Stimulated activated CD8-positive, alpha-beta memory T cell treated with anti-CD3 and anti-CD28 coated beads, Interleukin-4, amount 100 ng/mL, for 1 hour (primary cell): ENCODE measurements at places on chromosomes 6 and 20.

- DNase-seq = no peak
These were observed 462 bp upstream of the SLC35B3 start for GRCh38 chr6:8435845-8436168.

- no peak for DNase-seq
These were observed 149.3 kb upstream of the STXBP5 start for GRCh38 chr6:147054871-147055270.

DNA sequence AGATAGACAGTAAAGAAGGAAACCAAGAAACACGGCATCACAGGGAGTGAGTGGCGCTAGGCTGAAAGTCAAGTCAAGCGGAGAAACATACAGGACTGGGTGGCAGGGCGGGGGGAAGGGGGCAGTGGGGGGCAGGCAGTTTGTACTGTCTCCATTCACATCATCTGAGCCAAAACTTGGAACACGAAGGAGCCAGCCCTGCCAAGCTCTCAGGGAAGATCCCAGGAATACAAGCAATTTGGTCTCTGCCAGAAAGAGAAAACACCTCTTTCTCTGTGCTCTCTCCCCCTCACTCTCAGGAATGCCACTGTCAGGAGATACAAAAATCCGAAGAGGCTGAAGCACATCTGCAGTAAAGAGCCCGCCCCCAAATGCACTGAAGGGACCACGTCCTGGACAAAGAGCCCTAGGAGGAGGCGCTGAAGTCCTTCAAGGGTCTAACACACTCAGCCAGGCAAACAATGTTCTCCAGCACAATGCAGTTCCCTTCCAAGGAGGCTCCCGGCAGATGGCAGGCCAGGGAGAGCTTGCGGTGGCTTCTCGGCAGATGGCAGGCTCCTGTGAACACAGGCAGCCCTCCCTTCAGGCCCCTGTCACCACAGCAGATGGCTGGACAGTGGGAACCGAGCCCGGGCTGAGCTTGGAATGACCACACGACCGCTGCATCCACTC lies 90.0 kb downstream of the ATP9A start:
- no peak for DNase-seq

DNA sequence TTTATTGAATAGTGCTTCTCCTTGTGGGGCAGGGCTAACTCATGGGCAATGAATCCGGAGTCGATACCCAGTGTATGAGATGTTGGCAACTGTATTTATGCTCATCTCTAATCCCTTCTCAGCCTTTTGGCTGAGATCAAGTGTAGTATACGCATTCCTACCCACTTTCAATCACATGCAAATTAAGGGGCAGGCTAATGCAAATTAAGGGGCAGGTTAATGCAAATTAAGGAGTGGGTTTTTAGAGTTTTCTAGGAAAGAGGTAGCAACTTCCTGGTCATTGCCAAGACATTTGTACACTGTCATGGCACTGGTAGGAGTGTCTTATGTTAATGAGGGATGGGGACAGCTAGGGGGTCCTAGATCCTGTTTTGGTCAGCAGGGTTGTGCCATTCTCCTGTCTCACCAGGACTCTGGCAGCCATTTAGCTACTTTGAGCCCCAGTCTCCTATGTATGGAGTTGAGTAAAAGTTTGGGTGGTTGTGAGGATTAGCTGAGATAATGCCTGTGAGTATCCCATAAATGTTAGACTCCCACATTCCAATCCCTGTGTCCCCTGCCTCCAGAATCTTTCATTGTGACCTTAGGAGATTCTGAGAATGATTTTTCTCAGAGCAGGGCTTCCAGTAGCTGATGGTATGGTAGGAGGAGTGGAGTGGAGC lies at the start of gene CNBD2:
CNBD2 (plus strand) TSS at position 612 of the 662 bp plus-strand sequence. CDS start 173 bp downstream, outside the sequence.
- DNase-seq = no peak

GRCh38 chr6:139172567-139172966 lies 37.7 kb downstream of the HECA start:
- DNase-seq = no peak

- no peak for DNase-seq
These were observed 899.6 kb upstream of the SLC35B3 start for GRCh38 chr6:9334979-9335378.

DNA sequence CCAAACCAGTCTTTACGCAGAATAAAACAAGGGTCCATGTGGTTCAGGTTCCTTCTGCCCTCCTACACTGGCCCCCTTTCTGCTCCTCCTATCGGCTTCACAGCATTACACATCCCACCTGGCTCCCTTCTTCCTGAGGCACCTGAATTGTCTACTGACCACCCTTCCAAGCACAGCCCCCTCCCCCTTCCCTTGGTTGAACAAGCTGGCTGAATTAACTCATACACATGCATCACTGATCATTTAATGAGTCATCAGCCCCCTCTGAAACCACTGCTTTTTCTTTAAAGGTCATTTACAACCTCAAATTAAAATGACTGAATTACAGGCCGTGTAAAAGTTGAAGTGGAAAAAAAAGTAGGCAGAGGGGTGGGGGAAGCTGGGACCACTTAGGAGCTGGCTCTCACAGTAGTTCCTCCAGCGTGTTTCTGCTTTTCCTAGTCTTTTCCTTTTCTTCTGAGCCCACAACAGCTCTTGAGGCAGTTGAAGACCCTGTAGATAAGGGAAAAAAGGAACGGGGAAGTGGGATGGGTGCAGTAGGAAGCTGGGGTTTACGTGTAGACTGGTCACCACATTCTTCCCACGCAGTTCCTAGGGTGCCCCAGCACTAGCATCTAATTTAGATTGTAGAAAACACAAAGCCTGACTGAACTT lies 67.6 kb downstream of the FYN start:
- DNase-seq = no peak

DNA sequence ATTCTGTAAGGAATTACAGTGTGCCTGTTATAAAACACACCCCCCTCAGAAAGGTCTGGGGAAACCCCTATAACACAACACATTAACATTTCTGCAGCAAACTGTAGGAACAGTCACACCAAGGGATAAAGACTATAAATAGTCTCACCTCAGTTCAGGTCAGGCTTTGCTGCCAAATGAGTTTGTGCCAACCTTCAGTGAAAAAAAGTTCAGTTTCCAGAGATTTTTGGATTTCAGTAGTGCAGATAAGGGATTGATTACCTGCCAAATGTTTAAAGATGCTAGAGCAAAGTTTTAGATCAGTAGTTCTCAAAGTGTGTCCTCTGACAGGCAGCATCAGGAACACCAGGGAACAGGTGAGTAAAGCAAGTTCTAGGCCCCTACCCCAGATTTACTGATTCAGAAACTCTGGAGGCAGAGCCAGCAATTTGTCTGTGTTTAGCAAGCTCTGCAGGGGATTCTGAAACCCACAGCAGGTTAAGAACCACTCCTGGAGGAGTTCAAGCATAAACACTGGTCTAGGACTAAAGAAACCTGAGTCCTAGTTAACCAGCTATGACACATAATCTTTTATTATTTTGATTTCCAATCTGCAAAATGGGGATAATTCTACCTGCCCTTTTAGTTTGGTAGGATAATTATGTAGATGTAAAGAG lies 111.0 kb downstream of the RCAN2 start:
- DNase-seq = no peak

DNA sequence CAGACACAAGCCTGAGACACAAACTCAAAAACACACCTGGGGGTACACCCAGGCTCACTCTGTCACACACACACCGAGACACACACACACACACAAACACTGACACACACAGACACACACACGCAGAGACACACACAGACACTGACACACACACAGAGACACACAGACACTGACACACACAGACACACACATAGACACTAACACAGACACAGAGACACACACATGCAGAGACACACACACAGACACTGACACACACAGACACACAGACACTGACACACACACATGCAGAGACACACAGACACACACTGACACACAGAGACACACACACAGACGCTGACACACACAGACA lies 14.4 kb upstream of the ABHD16B start:
- DNase-seq = no peak

GRCh38 chr20:35303735-35304491 lies 11.7 kb upstream of the FAM83C start:
- peak; percentile 67 for DNase-seq

- no peak for DNase-seq
These were observed 96.6 kb downstream of the CDKAL1 start for GRCh38 chr6:20630617-20631548.

DNA sequence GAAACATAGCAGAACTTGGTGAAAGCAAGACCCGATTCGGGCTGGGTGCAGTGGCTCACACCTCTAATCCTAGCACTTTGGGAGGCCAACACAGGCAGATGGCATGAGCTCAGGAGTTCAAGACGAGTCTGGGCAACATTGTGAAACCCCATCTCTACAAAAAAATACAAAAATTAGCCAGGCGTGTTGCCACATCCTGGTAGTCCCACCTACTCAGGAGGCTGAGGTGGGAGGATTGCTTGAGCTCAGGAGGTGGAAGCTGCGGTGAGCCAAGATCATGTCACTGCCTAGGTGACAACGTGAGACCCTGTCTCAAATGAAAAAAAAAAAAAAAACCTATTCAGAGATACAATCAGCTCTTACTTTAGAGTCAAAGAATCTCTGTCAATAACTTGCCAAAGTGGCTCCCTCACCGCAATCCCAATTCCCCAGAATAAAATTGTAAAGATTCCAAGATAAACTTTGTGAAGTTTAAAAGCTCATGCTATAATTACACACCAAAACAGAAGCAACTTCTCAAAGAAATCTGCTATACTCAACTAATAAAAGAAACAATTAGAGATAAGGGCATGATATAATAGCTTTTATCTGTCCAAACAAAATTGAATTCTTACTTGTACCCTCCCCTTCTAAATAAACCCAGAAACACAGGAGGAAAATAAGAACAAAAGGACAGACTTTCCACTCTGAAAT lies 33.6 kb downstream of the CDK19 start:
- no peak for DNase-seq

DNA sequence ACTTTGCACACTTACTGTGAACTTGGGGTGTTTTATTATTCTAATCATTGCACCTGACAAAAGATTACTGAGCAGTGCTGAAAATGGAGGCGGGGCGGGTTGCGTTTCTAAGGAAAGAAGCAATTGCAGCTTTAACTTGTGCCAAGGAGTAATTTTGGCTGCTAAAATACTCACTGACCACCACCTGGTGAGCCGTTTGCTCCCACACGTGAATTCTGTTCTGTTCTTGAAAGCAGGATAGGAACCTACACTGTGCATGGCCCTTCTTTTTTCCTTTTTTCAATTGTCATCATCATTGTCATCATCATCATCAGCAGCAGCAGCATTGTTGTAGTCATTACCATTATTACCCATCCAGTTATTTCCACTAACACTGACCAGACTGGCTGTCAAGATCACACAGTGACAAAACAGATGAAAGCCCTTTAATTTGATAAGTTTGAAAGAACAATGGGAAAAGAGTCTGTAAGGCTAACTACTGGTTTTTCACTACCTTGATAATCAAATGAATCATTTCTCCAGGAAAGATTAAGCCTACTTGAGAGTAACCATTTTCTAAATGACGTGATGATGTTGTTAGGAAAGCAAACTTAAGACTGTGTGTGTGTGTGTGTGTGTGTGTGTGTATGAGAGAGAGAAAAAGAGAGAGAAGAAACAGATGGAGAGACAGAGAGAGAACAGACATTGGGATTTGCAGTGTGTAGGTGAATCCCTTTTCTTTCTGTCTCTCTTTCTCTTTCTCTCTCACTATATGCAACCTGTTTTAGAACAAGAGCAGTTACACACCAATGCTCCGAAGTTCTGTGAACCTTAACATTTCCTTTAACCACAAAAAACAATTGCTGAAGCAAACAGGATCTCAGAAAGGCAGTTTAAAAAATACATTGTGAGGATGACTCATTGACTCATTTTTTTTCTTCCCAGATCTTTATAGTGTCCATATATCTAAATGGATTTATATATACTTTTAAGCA lies 3.8 kb downstream of the RIPOR2 start:
- no peak for DNase-seq

- DNase-seq = no peak
These were observed 41.6 kb downstream of the CENPW start for GRCh38 chr6:126381498-126381897.

DNA sequence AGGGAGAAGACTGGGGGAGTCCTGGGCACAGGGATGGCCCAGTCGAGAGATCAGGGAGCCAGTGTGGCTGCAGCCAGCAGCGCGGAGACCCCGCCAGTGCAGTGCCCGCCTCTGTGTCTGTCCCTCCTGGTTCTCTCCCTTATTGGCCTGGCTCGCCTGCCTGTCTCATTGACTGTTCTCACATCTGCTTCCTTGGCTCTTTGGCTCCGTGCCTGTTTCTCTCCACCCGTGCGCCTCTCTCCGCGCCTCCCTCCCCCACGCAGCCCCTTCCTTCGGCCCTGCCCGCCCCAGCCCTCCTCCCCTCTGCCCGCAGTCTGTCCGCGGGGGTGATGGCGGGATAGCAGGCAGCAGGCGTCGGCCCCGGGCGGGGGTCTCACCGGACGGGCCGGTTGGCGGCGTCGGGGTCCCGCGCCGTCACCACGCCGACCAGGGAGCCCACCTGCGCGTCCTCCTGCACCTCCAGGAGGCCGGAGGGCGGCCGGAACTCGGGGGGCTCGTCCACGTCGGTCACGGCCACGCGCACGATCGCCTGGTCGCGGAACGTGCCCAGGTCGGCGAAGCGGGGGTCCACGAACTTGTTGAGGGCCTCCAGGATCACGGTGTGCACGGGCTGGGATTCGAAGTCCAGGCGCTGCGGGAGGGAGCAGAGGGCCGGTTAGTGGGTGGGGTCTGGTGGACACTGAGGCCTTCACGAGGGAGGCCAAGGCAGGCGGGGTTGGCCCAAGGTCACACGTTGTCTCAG lies 92.0 kb downstream of the CD40 start:
- DNase-seq = no peak

DNA sequence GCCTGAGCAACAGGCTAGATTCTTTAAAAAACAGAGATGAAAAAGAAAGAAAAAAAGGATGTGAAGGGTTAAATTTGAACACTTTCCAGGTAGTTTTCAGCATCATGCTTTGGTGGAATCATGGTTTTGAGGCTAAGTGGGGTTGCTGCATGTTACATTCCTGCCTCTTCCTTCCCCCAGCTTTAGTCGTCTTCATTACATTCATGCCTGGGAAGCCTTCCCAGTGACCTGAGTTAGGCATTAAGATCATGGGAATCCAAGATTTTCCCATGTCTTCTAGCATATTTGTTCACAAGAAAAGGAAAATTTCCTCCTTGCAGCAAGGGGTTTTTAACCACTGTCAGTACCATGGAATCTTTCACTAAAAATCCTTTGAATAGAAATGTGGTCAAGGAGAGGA lies 12.0 kb downstream of the TPX2 start:
- DNase-seq = no peak

GRCh38 chr20:59656417-59656816 lies 52.1 kb downstream of the PHACTR3 start:
- no peak for DNase-seq
